Mesothelial cell of epicardium (in vitro differentiated cells): ENCODE measurements at places on chromosomes 1 and 21. TPM values are rescaled to one million over a fixed set of nuclear protein-coding genes. Genes with fewer than 3 reads are reported as not detected.

KCNE2 gene
- 0.82 to 1.4 TPM (median 0.92 TPM) in 3 replicates for total RNA-seq

IL24 gene
- not detected in 3 replicates for total RNA-seq

MEF2D gene
- 37.4 to 40.9 TPM (median 37.8 TPM) in 3 replicates for total RNA-seq

SPATA21 gene
- total RNA-seq, result 0.16 to 0.20 TPM in 2 of 3 replicates, not detected in the other

PCP4 gene
- total RNA-seq, result 17.6 to 19.2 TPM (median 18.1 TPM) in 3 replicates

KRTAP19-4 gene
- not detected in 3 replicates for total RNA-seq

LRRC53 gene
- total RNA-seq, result not detected in 3 replicates

XPR1 gene
- 36.3 to 38.1 TPM (median 37.9 TPM) in 3 replicates for total RNA-seq

DNA sequence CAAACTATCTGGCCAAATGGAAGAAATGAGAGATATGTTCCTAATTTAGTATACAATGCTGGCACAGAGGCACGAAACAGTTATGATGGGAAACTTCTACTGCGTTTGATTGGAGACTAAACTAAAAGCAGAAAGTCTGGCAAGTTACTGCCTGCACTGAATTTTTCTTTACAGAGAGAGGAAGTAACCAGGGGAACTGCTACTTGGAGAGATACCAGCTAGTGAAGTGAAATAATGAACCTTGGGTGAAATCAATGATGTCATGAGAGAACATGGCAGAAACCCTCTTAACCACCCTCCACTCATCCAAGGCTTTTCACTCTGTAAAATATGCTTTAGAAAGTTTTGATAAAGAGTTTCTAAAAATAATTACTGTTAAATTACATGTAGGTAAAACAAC is 29.3 kb downstream of the NIBAN1 start:
- no peaks in the 10 kb centered on the region for H3K36me3 ChIP-seq
- H3K27me3 ChIP-seq, result no peaks in the 10 kb centered on the region
- H3K4me1 ChIP-seq, result peaks cover 3% of the 10 kb centered on the region
- no peak overlapping the region for H3K27ac ChIP-seq
- DNase-seq, result no peak

GRCh38 chr1:88935522-88936222 is 44.3 kb upstream of the GTF2B start:
- no peak overlapping the region for H3K4me3 ChIP-seq
- no peaks in the 10 kb centered on the region for H3K27me3 ChIP-seq
- no peaks in the 10 kb centered on the region for H3K4me1 ChIP-seq
- peak overlapping the region; percentile 28 for H3K27ac ChIP-seq

GRCh38 chr1:27605796-27606707 is 2.1 kb upstream of the AHDC1 start:
- H3K27ac ChIP-seq, result peak overlapping the region; percentile 82
- DNase-seq, result peak; percentile 74
- H3K27me3 ChIP-seq, result no peaks in the 10 kb centered on the region
- peak overlapping the region; percentile 92 for H3K4me3 ChIP-seq

GRCh38 chr1:232379063-232379434 is 250.9 kb downstream of the SIPA1L2 start:
- peaks cover 49% of the 10 kb centered on the region for H3K4me1 ChIP-seq
- H3K27ac ChIP-seq, result peak overlapping the region; percentile 47
- no peak for DNase-seq
- no peaks in the 10 kb centered on the region for H3K36me3 ChIP-seq
- no peaks in the 10 kb centered on the region for H3K27me3 ChIP-seq

DNA sequence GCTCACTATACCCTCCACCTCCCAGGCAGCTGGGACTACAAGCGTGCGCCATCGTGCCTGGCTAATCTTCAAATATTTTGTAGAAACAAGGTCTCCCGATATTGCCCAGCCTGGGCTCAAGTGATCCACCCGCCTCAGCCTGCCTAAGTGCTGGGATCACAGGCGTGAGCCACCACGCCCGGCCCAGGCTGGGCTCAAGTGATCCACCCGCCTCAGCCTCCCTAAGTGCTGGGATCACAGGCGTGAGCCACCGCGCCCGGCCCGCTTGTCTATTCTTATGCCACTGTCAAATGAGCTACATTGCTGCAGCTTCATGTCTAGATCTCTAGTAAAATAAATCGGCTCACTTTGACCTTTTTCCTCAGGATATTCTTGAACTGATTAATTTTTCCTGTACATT is 107.7 kb upstream of the COL6A1 start:
- no peak for DNase-seq
- H3K27me3 ChIP-seq, result peaks cover 21% of the 10 kb centered on the region
- peaks cover 24% of the 10 kb centered on the region for H3K4me1 ChIP-seq
- H3K36me3 ChIP-seq, result no peaks in the 10 kb centered on the region
- no peak overlapping the region for H3K4me3 ChIP-seq

GRCh38 chr1:234944439-234945344 is 183.9 kb downstream of the TOMM20 start:
- H3K4me3 ChIP-seq, result no peak overlapping the region
- no peak overlapping the region for H3K27ac ChIP-seq
- no peaks in the 10 kb centered on the region for H3K4me1 ChIP-seq
- no peaks in the 10 kb centered on the region for H3K27me3 ChIP-seq
- DNase-seq, result no peak
- peaks cover 6% of the 10 kb centered on the region for H3K36me3 ChIP-seq

- H3K4me1 ChIP-seq, result peaks cover 15% of the 10 kb centered on the region
- H3K4me3 ChIP-seq, result no peak overlapping the region
- H3K27ac ChIP-seq, result no peak overlapping the region
- H3K27me3 ChIP-seq, result no peaks in the 10 kb centered on the region
- H3K36me3 ChIP-seq, result peaks cover 44% of the 10 kb centered on the region
Observed at GRCh38 chr1:42747125-42747524, 7.1 kb upstream of the CLDN19 start.

- H3K4me1 ChIP-seq, result peaks cover 1% of the 10 kb centered on the region
- H3K27ac ChIP-seq, result no peak overlapping the region
- no peak overlapping the region for H3K4me3 ChIP-seq
- no peak for DNase-seq
- H3K36me3 ChIP-seq, result peaks cover 10% of the 10 kb centered on the region
- no peaks in the 10 kb centered on the region for H3K27me3 ChIP-seq
Observed at GRCh38 chr21:27515676-27516075, 548.8 kb upstream of the ADAMTS5 start.

DNA sequence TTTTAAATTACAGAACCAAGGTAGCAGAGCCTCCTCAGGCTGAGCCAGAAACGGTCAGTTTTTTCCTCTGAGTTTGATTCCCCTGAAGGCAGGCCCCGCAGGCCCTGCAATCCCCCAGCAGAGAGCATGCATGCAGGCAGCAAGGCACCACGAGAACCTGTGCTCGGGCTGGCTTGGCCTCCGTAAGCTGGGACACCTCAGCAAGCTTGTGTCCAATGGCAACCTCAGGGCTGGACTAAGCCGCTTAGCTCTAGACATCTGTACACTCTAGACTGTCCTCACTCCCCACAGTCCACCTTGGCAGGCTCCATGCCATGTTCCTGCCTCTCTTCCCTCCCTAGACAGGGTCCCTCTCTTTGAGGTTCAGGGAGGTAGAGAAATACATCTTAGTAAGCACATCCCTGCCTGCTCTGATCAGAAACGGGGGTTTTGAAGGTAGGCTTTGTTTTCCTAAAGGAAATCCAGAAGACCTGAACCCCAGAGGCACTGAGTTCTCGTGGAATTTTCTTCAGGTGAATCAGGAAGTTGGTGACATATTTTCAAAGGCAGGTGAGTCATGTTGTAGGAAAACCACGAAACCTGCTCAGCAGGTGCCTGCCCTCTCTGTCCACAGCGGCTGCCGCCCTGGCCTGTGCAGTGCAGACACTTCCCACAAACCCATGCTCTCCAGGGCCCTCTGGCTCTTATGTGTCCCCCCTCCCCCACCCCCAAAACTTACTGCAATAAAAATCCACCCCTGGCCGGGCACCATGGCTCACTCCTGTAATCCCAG is 7.0 kb downstream of the TMEM63A start:
- H3K4me3 ChIP-seq, result no peak overlapping the region
- peaks cover 14% of the 10 kb centered on the region for H3K36me3 ChIP-seq
- H3K27me3 ChIP-seq, result no peaks in the 10 kb centered on the region

GRCh38 chr1:25772692-25773245 is 27.2 kb upstream of the SELENON start:
- H3K4me3 ChIP-seq, result no peak overlapping the region
- no peak overlapping the region for H3K27ac ChIP-seq
- H3K27me3 ChIP-seq, result peaks cover 60% of the 10 kb centered on the region
- no peak for DNase-seq
- peaks cover 54% of the 10 kb centered on the region for H3K4me1 ChIP-seq

- no peak overlapping the region for H3K4me3 ChIP-seq
- peaks cover 16% of the 10 kb centered on the region for H3K36me3 ChIP-seq
- H3K27me3 ChIP-seq, result no peaks in the 10 kb centered on the region
- no peak for DNase-seq
- H3K27ac ChIP-seq, result no peak overlapping the region
- peaks cover 4% of the 10 kb centered on the region for H3K4me1 ChIP-seq
Observed at GRCh38 chr1:233627376-233627775, 13.5 kb downstream of the KCNK1 start.

- DNase-seq, result no peak
- no peak overlapping the region for H3K4me3 ChIP-seq
- peaks cover 15% of the 10 kb centered on the region for H3K4me1 ChIP-seq
- no peaks in the 10 kb centered on the region for H3K36me3 ChIP-seq
- H3K27me3 ChIP-seq, result peaks cover 48% of the 10 kb centered on the region
Observed at GRCh38 chr21:34651642-34652041, 17.2 kb upstream of the CLIC6 start.

- peaks cover 4% of the 10 kb centered on the region for H3K36me3 ChIP-seq
- H3K4me1 ChIP-seq, result no peaks in the 10 kb centered on the region
- no peak overlapping the region for H3K4me3 ChIP-seq
- no peak overlapping the region for H3K27ac ChIP-seq
Observed at GRCh38 chr1:144101397-144102045, 129.7 kb upstream of the FAM72C start.

DNA sequence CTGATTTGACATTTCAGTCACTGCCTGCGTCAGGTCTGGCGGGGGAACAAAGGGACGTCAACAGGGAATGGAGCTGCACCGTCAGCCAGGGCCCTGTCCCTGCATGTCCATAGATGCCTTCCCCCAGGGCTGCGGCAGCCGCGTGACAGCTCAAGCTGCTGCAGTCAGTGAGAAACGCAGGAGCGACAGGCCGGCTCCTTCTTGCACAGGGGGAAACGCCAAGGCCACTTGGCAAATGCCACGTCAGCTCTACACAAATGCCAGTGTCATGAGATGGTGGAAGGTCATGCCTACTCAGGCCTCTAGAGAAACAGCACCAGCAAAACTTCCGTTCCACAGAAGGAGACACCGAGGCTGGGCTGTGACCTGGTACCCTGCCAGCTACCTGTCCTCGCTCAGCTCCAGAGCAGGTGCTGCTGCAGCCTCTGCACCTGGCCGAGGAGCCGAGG is 37.7 kb downstream of the SYF2 start:
- no peak overlapping the region for H3K4me3 ChIP-seq
- no peaks in the 10 kb centered on the region for H3K27me3 ChIP-seq

DNA sequence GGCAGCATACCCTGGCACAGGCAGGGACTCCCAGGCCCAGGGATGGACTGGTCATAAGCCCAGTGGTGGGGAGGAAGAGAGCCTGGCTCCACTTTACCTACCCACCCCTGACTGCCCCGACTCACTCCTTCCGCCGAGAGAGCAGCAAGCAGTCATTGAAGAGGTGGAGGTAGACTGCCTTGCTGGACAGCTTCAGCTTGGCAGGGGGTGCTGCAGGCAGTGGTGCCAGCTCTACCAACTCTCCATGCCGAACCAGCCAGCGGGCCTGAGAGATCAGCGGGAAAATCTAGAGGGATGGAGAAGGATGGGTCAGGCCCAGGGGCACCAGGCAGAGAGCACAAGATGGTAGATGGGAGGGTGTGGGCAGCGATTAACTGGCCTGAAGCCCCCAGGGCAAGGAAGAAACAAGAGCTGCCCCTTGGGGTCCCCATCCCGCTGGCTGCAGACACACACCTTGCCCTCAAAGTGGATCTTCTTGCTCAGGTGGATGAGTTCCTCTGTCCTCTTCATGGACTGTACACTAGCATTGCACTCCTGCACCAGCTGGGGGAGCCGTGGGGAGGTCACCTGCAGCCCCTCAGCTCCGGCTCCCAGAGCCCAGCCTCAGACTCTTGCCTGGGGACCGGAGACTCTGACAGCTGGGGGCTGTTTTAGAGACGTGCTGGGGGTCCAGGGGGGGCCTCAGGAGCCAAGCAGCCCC is 7.7 kb downstream of the ARHGEF19 start:
- peaks cover 17% of the 10 kb centered on the region for H3K36me3 ChIP-seq
- H3K4me1 ChIP-seq, result peaks cover 19% of the 10 kb centered on the region
- H3K27ac ChIP-seq, result no peak overlapping the region
- no peak for DNase-seq
- no peak overlapping the region for H3K4me3 ChIP-seq

DNA sequence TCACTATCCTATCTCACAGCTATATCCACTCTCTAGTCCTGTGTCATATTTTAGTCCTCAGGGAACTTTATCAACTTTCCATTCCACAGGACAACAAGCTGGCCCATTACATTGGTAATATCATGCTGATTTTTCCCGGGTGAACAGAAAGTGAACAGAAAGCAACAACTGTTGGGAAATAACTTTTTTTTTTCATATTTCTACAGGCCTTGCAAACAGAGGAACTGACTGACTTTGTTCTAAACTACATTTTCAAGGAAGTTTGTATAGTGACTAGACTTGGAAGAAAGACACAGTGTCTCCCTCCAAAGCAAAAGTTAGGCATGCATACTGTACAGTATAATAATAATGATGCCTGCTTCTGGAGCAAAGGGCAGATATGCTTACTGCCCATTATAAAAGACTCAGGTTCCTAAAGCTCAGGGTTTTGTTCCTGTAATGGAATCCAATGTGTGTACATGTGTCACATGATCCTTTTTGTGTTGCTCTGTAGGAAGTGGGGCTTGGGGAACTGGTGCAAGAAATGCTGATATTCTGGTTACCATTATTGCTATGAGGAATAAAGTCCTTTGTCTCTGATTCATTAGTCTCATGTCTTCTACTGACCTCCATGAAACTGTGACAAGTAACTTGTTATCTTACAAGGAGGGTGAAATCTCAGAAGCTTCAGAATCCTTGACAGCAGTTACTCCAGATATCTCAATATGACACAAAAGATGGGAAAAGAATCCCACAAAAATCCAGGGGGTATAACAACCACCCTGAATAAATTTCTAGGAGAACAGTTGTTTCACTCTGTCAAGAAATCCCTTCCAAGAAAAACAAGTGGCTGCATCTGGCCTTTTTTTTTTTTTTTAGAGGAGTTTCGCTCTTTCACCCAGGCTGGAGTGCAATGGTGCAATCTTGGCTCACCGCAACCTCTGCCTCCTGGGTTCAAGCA is 17.7 kb upstream of the NTPCR start:
- no peaks in the 10 kb centered on the region for H3K27me3 ChIP-seq
- no peaks in the 10 kb centered on the region for H3K36me3 ChIP-seq
- H3K4me3 ChIP-seq, result no peak overlapping the region
- H3K4me1 ChIP-seq, result peaks cover 13% of the 10 kb centered on the region
- H3K27ac ChIP-seq, result no peak overlapping the region
- no peak for DNase-seq

DNA sequence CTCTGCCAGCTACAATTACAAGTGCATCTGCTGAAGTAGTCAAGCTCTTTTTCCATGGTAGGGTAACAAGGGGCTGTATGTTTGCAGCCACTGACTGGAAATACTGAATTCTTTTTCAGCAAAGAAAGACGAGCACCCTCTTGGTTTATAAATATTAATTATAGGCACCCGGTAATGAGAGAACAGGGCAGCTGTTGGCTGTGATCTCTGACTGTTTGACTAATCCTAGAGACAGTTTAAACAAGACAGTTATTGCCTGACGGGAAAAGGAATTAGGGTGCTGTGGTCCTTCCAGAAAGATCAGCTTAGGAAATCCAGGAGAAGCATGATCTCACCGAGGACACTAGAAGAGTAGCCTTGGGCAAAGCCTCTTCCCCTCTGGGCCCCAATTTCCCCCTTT is 183.7 kb upstream of the ZC3H12A start:
- H3K36me3 ChIP-seq, result no peaks in the 10 kb centered on the region
- no peak for DNase-seq
- H3K4me1 ChIP-seq, result no peaks in the 10 kb centered on the region
- no peak overlapping the region for H3K27ac ChIP-seq
- peaks cover 57% of the 10 kb centered on the region for H3K27me3 ChIP-seq
